Stimulated activated CD8-positive, alpha-beta memory T cell treated with anti-CD3 and anti-CD28 coated beads, Interleukin-4, amount 100 ng/mL, for 1 hour (primary cell): ENCODE measurements at places on chromosomes 2 and 18.

DNA sequence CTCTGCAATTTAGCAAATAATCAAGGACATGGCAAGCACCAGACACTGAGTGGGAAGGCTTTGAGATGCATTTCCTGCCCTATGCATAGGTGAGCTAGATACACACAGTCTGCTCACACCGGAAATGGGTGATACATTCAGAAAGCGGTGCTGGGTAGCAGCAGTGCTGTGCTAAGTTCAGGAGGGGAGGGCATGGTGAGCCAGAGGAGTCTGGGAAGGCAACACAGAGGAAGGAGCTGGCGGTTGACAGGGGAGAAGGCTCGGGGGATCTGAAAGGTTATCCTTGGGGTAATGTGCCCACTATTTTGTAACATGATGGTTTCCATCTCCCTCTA, 57.4 kb upstream of the EPAS1 start:
- DNase-seq, result no peak

DNA sequence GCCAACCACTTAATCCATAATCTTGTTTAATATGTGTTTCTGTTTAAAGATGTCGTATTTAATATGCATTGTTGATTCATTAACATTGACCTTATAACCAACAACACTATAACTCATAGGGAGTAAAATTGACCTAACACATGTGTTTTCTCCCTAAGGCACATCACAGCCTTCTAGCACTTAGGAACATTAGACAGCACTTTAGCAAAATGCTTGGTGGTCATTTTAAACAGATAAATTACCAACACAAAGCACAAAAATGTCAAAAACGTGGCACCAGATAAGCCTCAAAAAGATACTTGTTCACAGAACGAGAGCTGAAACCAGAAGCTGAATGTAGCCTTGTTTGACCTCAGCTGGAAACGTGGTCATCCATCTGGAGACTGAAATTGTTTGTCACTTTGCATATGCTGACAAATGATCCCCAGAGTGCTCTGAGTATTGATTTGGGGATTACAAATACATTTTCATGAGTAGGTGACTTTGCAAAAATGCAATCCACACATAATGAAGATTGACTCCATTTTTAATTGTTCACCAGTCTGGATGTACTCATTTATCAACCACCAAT, 139.2 kb downstream of the CCDC102B start:
- no peak for DNase-seq

DNA sequence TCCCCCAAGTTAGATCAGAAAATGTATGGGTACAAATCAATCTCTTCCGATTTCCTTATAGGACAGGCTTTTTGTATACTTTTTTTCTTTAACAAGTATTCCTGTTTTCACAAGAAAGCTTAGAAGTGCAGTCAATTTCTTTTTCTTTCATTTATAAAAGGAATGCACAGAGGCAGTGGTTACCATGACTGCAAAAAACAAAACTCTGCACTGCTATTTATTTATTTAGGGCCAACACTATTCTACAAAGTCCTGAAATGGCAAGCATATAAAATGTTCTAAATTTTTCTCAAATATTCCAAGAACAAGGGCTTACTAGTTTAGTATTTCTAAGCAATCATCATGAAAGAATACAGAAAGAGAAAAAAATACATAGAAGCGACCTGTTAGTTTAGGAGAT, 22.2 kb downstream of the ATAD2B start:
- DNase-seq, result no peak

GRCh38 chr18:11387880-11388279, 221.5 kb upstream of the SLC35G4 start:
- no peak for DNase-seq

GRCh38 chr18:36532394-36532793, 234.9 kb downstream of the FHOD3 start:
- DNase-seq, result no peak

DNA sequence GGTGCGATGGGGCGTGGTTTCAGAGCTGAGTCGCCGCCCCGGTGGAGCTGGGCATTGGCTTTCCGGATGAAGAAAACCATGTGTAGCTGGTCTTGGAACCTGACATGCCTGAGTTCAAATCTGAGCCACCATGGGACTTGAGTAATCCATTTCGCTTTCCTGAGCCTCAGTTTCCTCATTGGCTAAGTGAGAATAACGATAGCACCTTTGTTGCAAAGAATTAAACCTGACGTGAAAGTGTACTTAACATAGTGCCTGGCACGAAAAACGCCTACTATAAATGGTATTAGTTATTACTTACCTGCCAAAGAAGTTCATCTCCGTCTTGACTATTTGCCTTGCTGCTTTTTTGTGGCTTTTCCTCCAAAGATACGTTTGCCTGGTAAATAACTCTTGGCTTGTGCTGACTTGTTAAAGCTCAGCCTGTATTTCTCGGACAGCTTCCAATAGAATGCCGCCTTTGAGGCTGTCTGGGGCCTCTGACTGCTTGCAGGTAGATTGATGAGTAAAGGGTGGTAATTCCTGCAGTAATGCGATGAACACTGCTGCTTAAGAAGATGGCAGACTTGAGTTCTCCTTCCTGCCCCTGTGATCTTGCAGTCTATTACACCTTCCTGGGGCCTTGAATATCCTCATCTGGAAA, 1.3 kb downstream of the CDCA7 start:
- no peak for DNase-seq

- no peak for DNase-seq
Observed at GRCh38 chr2:10170256-10170655, 47.7 kb downstream of the RRM2 start.
